WERI-Rb-1 (cell line): ENCODE measurements at places on chromosomes 16 and 17.

- no peak for DNase-seq
These were observed 49.3 kb downstream of the SIAH1 start for GRCh38 chr16:48335961-48336360.

- DNase-seq, result no peak
These were observed 370.1 kb downstream of the ZFHX3 start for GRCh38 chr16:72677662-72678447.

DNA sequence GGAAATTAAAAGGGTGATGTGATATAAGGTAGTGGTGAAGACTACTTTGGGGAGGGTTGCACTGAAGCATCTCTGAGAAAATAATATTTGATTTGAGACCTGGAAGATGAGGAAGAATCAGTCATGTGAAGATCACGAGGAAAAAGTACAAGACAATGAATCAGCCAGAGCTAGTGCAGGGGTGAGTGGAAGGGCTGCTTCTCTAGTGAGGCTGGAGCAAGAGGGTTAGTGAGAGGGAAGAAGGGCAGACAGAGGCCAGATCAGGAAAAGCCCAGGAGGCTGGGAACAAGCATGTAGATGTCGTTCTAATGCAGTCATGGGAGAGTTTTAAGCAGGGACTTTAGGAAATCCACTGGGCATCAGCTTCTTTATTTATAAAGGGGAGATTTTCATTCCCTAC lies 504.2 kb upstream of the SALL1 start:
- no peak for DNase-seq

DNA sequence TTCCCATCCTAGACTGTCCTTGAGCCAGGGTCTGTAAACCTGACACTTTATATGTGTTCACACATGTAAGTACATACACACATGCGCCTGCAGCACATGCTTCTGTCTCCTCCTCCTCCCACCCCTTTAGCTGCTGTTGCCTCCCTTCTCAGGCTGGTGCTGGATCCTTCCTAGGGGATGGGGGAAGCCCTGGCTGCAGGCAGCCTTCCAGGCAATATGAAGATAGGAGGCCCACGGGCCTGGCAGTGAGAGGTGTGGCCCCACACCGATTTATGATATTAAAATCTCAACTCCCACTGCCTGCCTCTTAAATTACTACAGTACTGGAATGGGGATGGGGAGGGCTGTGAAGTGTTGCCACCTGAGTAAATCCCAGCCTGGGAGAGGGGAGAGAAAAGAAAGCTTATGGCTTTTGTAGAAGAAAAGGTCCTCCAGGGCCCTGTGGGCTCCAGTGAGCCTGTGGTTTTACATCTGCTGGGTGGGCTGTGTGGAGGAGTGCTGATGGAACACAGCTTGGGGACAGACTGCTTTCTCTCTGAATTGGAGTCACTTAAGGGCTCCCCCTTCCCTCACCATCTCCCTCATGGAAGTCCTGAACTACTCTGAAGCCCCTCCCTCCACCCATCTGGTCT lies 990 bp upstream of the WNK4 start:
- no peak for DNase-seq

DNA sequence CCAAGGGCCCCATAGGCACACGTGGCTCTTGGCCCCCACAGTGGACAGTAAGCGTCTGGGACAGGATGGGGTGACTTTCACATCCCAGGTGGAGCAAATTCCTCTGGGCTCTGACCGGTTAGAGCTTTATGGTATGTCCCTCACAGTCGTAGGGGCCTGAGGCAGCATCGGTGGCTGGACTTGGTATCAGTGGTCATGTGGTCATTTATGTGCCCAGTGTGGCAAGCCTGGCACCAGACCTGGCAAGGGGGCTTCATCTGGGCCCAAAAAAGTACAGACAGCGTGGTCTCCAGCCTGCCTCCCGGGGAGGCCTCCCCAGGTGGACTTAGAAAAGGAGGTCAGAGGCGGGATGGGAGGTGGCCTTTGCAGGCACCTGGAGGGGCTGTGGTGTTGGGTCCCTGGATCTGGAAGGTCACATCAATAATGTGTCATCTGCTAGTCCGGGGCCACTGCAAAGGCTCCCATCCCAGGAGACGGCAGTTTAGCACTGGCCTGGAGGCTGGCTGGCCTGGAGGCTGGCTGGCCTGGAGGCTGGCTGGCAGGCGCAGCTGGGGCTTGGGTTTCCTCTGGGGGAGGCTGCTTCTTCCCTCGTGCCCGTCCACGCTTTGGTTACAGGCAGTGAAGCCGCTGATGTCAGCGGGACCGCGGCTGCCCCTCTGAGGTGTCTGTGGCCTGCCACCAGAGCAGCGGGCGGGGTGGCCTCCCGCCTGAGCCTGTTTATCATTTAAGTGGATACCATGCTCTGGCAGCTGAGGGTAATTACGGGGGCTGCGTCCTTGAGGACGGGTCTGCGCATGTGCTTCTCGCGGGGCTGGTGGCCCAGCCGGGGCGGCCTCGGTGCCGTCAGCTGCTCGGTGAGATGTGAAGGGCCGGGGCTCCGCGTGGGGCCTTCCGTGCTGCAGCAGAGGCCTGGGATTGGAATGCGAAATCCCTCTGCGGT lies 20.7 kb upstream of the CBX4 start:
- no peak for DNase-seq

- DNase-seq, result peak; percentile 58
These were observed 98.5 kb downstream of the SOX9 start for GRCh38 chr17:72219137-72219823.

DNA sequence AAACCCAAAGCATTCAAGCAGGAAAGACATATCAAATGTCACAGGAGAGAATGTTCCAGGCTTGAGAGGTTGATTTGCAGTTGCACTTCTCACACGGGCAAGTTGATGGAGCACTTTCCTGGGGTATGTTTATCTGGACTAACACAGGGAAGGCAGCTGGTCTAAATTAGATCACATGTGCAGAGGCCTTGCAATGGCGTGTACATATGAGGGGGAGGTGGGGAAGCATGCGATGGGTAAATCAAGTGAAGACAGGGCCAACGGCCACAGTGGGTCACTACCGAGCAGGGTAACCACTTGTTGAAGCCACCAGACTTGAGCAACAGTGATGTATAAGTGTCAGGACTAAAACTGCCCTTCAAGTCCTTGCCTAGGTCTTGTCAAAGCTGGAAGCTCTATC lies 156.6 kb upstream of the MAF start:
- no peak for DNase-seq

GRCh38 chr17:72599891-72600290 lies 479.1 kb downstream of the SOX9 start:
- no peak for DNase-seq

DNA sequence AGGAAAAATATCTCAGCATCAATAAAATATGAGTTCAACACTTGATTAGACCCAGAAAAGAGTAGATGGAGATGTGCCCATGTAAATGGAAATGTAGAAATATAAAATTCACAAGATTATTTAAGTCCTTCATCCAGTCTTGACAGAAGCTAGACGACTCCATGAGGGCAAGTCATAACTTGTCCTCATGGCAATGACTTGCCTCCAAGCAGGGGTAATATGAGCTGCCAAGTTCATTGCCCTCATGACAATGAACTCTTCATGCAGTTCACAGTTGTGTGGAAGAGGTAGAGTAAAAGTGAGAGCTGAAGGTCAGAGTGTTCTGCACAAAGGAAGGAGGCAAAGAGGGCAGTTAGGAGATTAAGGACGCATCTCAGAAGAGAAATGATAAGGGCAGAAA lies 22.3 kb downstream of the CDH11 start:
- no peak for DNase-seq

DNA sequence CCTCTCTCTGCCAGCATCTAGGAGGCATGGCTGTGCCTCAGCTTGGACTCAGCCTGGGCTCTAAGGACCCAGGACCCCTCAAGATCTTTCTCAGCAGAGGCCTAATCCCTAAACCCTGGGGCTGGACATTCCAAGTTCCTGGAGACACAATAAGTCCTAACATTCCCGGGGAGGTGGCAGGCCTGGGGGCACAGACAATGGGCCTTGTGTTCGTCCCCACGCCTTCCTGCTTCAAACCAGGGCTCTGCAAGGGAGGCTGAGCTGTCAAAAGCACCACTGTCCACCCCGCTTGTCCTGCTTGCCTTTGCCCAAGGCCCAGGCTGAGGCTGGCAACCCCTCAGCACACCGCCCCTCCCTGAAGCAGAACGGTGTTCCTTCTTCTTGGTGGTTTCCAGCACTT lies 13.7 kb downstream of the SDK2 start:
- no peak for DNase-seq

DNA sequence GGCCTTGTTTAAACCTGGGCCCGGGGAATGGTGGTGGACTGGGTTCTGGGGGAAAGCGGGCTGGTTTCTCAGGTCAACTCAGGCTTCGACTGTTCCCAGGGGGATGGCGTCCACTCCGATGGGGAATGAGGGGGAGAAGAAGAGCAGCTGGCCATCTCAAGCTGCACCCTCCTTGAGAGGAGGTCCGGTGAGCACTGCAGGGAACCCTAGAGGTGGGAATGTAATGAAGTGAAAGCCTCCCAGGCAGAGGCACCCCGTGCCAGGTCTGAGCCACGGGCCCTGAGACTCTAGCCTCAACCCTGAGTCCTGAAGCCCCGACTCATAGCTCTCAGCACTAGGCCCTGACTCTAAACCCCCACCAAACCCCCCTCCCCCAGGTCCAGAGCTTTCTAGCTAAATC lies 1.2 kb upstream of the CDIPT start:
- DNase-seq, result no peak

- DNase-seq, result no peak
These were observed 110.7 kb downstream of the WWOX start for GRCh38 chr16:78209951-78210661.

DNA sequence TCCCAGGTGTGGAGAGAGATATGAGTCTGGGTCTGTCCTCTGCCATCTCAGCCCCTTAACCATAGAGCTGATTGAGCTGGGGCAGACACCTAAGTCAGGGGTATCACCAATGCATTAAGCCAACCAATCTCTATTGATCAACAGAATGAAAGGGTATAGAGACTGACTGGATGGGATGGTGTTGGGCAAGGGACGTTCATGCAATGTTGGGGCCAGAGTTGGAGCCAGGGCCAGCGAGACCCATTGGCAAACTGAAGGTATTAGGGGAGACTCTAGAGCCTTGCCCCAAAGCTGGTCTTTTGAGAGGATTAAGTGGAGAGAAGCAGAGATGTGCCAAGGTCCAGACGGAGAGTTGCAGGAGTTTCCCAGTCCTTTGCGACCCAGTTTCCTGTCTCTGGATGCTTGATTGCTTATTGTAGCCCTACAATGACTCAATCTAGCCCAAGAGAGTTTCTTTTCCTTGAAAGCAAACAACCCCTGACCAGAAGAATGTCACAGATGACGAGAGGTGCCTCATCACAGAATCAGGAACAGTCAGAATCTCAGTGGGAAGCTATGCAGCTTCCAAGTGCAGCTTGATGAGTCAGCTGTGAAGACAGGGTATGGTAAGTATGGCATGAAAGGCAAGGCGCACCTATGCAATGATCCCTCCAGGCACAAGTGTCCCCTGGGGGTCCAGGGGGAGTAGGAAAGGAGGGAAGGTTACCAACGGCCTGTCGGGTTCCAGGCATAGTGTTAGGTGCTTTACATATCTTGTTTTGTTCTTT lies 137.2 kb downstream of the UTP18 start:
- DNase-seq, result no peak

GRCh38 chr17:41639492-41640473 lies 15.4 kb upstream of the KRT17 start:
- no peak for DNase-seq

GRCh38 chr16:11535494-11535893 lies 51.2 kb downstream of the LITAF start:
- DNase-seq, result no peak

DNA sequence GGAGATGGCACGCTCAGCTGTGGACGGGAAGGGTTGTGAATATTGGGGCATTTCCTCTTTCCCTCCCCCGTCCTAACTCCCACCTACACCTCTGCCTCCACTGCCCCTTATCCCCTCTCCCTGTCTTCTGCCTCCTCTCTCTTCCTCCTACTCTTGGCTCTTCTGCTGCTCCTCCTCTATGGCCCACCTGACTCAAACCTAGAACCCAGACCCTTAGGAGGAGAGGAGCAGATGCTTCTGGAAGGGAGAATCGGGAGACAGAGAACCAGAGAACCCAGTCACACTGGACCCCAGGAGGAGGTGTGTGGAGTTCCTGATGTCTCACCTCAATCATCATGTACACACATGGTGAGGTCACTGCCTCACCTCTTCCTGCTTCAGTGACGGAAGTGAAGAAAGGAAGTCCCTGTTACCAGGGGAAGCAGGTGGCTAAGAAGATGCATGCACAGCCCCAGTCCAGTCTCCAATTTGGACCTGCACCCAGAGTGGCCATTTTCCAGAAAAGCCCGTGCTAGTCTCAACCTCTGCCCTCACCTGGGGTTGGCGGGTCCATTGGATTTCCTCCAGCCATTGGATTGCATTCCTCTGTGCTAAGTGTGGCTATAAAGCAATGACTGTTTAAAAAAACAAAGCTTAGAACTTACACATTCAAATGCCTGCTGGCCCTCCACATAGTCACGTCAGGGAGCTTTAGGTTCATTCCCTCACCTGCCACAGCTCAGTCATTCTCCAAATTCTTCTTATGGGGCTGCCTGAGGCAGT lies 4.0 kb downstream of the RNF222 start:
- DNase-seq, result no peak

GRCh38 chr16:72362973-72363372 lies 191.0 kb upstream of the PMFBP1 start:
- no peak for DNase-seq

DNA sequence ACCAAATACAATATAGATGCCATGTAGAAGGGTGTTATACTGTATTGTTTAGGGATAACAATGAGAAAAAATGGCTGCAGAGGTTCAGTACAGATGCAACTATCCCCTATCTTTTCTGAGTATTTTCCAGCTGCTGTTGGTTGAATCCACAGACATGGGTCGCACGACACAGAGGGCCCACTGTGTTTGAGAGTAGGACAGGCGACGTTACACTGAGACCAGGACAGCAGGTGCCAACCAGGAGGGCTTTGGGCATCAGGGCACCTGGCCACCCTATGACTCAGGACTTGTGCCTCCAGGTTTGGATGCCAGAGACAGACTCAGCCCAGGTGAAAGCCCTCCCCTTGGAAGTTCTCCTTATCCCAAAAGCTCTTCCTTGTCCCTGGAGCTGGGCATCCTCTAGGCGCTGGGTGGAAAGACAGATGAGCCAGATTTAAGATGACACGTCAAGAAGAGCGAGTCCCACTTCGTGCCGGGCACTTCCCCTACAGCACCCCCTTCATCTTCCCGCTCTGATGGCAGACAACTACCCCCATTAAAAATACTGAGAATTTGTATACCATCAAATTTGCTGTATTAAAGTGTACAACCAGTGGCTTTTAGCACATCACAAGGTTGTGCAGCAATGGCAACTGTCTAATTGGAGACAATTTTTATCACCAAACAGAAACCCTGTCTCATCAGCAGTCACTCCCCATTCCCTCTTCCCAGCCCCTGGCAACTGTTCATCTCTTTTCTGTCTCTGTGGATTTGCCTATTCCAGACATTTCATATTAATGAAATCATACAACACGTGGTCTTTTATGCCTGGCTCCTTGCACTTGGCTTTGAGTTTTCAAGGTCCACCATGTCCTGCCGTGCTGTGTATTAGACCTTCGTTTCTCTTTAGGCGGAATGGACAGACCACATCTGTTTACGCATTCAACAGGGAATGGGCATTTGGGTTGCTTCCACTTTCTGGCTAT lies 30.6 kb downstream of the TNFRSF13B start:
- no peak for DNase-seq

GRCh38 chr16:46858151-46858550 lies 26.0 kb upstream of the GPT2 start:
- DNase-seq, result no peak
